ENCODE measurements at places on chromosomes 4 and X.

DNA sequence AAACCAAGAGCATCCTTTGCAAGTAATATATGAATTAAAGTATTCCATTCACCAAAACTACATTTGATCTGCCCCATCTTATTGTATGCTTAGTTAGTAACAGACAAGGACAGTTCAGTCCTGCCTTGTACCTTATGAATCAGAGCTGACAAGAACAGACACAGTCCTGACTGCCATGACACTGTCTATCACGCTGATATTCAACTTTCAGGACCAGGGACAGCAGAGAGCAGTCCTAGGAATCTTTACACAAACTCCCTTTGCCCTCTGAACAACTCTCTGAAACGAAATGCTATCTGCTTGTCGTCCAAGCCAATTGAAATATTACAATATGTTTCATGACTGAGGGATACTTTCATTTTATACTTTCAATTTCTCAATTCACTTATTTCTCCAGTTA lies 268.6 kb upstream of the VCX start:
- no peak for DNase-seq

- no peak for DNase-seq
These were observed 6.2 kb upstream of the CTBP1 start for GRCh38 chr4:1255151-1255550.

DNA sequence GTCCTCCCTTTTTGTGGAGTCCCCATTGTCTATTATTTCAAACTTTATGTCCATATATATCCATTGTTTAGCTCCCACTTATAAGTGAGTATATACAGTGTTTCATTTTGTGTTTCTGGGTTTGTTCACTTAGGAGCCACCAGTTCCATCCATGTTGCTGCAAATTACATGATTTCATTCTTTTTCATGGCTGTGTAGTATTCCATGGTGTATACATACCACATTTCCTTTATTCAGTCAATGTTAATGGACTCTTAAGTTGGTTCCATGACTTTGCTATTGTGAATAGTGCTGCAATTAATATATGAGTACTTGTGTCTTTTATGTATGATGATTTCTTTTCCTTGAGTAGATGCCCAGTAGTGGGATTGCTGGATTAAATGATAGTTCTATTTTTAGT lies 329.1 kb downstream of the AR start:
- DNase-seq = no peak

GRCh38 chr4:135065366-135065765 lies 863.8 kb upstream of the PABPC4L start:
- DNase-seq = no peak

GRCh38 chr4:85807247-85807950 lies 332.4 kb downstream of the ARHGAP24 start:
- no peak for DNase-seq

GRCh38 chrX:120603707-120604360 lies at the start of gene MCTS1:
TSS of gene MCTS1 (plus strand) at chrX:120604101. CDS start at chrX:120604237, 136 bp downstream.
- DNase-seq = peak; percentile 91

DNA sequence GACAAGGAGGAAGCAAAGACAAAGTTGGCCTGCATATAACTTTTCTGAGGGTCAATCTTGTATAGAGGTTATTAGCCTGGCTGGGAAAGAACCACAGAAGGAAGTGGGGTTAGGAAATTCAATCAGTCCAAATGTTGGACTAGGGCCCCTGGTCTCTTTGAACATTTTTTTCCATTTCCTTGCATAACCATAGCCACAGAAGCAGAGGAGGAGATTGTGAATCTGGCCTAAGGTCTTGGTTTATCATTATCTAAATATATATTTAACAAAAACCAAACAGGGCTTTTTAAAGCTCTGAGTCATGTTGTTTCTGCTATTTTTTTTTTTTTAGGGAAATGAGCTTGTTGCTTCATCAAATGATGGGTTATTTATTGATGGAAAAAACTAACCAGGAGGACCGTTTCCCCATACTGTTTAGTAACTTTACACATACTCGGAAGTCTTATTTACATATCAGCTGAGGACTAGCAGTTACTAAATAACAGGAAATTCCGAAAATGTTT lies 97.7 kb upstream of the ACSL4 start:
- no peak for DNase-seq

GRCh38 chrX:133250184-133251100 lies 32.3 kb upstream of the TFDP3 start:
- DNase-seq = no peak

DNA sequence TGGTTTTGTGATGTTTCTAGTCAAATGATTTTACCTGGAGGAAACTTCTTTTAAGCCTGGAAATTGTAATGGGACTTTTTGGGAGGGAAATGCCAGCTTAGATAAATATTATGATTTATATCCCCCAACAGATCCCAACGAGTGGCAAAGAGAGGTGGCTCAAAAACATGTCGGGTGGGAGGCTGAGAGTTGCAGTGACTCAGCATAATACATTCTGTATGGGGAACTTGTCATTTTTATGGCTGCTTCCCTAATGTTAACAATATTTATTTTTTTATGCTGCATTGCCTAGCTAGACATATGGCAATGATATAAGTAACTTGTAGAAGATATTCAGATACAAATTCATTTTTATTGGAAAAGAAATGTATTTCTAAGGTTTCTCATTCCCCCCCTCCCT lies 219.0 kb downstream of the ARHGAP10 start:
- no peak for DNase-seq

GRCh38 chrX:118928151-118928550 lies 46.3 kb upstream of the LONRF3 start:
- no peak for DNase-seq

DNA sequence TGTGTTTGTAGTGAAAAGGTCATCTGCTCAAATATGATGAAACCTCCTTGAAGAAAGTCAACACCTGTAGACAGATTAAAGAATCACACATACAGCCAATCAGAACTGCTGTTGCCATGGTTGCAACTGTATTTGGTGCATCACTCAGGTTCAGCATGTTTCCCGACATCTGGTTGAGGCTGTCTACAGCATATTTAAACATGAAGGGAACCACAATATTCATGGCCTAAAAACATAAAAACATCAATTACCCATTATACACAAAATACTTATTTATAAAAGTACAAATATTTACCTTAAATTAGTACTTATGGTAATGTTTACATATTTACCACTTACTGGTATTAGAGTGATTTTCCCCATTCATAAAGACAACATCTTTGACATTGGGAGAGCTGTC lies 79.7 kb downstream of the ABCB7 start:
- no peak for DNase-seq

DNA sequence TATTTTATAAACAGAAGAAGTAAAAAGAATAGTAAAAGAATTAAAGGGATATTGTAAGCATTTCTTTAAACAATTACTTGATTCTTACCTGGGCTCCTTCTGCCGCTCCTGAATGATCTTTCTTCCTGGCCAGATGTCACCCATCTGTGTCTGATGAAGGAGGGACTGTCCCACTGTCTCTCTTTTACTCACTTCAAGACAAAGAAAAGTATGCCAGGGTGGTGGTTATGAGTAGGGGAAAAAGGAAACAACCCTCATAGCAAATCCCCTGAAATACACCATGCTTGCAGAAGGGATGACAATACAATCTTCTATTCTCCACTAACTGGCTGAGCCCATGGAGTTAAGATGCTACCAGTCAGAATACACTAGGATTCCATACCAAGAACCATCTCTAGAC lies 31.1 kb downstream of the SYTL4 start:
- no peak for DNase-seq

- DNase-seq = no peak
These were observed 128.4 kb downstream of the AGTR2 start for GRCh38 chrX:116298956-116299355.

GRCh38 chr4:5780831-5781480 lies 70.0 kb downstream of the EVC start:
- DNase-seq = no peak

DNA sequence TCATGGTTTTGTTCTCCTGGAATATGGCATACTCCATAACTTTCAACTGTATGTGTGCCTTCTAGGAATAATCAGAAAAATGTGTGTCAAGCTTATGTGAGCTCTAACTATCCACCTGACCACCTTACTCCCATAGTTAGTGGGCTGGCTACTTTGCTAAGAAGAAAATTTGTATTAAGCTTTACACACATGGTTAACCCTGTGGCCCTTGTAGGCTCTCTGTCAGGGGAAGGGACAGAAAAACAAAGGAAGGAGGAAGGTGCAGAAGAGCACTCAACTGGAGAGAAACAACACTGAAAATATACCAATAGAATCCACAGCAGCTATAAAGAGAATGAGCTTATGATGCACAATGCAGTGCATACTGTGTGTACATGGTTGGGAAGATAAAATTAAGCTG lies 84.6 kb downstream of the PPP3CA start:
- no peak for DNase-seq

GRCh38 chr4:37609626-37610025 lies 76.5 kb downstream of the RELL1 start:
- no peak for DNase-seq

- no peak for DNase-seq
These were observed 251.3 kb upstream of the CENPE start for GRCh38 chr4:103449296-103450023.

- no peak for DNase-seq
These were observed 40.4 kb upstream of the PPP1R2C start for GRCh38 chrX:42818151-42818921.

- no peak for DNase-seq
These were observed 57.4 kb downstream of the NSD2 start for GRCh38 chr4:1928356-1929239.

GRCh38 chr4:3251691-3252479 lies 2.9 kb downstream of the MSANTD1 start:
- no peak for DNase-seq

- DNase-seq = no peak
These were observed 107.4 kb downstream of the CT47B1 start for GRCh38 chrX:120768254-120768653.

DNA sequence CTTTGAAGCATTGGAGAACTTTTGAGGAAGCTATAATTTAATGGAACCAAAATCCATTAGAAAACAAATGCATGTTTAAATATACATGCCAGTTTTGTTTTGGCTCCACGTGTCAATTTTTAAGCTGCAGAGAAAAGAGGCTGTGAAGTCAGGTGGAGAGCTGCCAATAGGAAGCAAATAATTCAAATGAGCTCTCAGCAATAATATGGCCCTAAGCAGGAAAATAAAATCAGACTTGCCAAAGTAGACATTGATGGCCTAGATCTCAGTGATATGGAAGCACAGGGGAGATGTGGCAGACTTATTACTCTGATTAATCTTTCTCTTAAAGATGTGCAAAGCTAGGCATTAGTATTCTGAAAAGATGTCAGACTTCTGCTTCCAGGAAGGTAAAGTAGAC lies 769.8 kb upstream of the NDST4 start:
- no peak for DNase-seq

DNA sequence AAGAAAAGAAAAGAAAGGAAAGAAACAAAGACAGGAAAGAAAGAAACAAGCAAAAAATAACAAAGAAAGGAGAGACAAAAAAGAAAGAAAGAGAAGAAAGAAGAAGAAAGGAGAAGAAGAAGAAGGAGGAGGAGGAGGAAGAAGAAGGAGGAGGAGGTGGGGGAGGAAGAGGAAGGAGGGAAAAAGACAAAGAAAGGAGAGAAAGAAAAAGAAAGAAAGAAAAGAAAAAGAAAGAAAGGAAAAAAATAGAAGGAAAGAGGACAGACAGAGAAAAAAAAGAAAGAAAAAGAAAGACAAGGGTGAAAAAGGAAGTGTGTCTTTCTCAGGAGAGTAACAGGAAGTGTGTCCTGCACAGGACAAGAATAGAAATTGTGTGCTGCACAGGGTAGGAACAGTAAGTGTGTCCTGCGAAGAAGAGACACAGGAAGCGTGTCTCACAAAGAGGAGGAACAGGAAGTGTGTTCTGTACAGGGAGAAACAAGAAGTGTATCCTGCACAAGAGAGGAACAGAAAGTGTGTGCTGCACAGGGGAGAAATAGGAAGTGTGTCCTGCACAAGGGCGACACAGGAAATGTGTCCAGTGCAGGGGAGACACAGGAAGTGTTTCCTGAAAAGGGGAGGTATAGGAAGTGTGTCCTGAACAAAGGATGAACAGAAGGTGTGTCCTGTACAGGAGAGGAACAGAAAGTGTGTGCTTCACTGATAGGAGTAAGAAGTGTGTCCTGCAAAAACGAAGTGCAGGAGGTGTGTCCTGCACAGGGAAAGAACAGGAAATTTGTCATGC lies 101.2 kb downstream of the ARSF start:
- no peak for DNase-seq

- DNase-seq = no peak
These were observed 26.6 kb downstream of the MAML3 start for GRCh38 chr4:140127422-140127821.

GRCh38 chr4:183599690-183600089 lies 59.3 kb downstream of the RWDD4 start:
- DNase-seq = no peak

DNA sequence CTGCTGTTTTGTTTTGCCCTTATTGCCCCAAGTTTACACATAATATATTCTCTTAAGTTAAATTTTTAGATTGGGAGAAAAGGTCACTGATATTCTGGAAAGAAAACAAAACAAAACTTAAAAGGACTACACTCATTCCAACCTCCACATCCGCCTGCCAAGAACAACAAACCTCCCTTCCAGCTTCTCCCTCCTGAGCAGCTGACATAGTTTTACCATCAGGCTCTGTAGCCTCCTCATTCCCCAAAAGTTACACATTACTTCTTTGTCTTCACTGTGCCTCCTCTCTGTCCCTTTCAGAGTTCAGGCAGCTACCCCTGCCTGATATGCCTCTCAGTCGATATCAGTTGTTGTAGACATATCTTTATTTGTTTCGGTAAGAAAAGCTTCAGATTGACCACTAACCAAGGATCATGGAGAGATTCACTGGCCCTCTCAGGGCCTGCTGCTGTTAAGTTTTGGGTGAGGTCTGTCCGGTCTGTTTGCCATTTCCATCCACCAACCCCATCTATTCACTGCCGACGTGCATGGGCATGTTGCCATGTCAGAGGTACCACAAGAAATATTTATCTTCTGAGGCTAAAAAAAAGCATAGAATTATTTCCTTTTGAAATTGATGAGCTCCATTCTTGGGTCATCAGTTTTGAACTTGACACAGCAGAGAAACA lies 164.1 kb downstream of the GASK1B start:
- DNase-seq = no peak

DNA sequence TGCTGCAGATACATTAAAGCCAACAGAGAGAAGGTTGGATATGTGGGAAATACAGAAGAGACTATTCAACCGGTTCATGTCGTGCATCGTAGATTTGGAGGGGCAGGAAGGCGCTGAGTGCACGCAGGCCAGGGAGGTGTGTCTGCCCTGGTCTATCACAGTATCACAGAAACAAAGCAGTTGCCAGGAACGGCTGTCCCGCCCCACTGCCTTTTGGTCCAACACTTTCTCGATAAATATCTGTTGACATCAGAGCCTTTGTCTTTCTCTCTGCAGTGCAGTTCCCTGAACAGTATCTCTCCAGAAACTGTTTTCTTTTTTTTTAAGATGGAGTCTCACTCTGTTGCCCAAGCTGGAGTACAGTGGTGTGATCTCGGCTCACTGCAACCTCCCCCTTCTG lies 151.1 kb upstream of the BCOR start:
- DNase-seq = no peak

DNA sequence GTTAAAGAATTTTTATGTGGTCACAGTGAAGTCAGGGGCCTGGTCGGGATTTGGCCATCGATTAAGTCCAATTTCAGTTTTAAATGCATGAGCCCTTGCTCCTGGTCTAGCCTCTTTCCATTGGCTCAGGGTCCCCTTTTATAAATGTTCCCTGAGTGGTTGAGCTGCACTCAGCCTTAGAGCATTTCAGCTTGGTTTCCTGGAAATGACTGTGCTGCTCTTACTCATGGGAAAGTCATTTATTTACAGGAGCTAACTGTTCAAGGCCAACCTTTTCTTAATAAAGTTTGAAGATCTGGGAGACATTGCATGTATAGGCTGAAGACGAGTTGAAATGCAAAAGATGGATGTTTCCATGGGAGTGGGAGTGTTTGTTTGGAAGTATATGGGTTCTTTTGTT lies 98.8 kb upstream of the CLNK start:
- DNase-seq = no peak

GRCh38 chrX:39484159-39485068 lies 613.3 kb downstream of the BCOR start:
- no peak for DNase-seq
